ENCODE measurements at places on chromosomes 6 and 20.

DNA sequence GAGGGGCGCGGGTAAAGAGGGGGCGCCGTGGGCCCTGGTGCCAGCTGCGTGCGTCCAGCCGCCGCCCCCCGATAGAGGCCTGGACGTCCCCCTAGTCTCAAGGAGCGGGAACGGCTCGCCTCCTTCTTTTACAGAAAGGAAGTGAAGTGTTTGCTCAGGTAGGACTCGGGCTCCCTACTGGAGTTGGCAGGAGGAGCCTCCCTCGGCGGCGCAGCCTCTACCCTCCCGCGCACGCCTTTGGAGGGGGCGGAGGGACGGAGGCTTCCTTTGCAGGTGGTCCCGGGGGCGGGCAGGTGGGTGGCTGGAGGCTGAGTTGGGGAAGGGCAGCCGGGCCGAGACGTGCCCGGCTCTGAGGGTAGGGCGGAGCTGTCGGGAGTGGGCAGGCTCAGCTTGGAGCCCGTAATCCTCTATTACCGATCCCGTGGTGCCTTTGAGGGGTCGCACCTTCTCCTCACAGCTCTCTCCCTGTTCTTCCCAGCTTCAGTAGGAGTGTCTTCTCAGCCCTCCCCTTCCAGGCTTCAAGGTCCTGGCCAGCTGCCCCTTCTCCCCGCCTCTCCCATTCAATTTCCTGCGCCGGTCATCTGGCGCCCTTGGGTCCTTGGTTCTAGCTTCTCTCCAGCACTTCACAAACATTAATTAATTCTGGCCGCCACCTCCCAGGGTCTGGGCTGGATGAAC, 728 bp downstream of the ITPR3 start:
- DNase-seq, result no peak

- DNase-seq, result no peak
These were observed 109.5 kb upstream of the CLDN20 start for GRCh38 chr6:155154158-155154830.

GRCh38 chr6:144544266-144544830, 259.2 kb downstream of the UTRN start:
- no peak for DNase-seq

DNA sequence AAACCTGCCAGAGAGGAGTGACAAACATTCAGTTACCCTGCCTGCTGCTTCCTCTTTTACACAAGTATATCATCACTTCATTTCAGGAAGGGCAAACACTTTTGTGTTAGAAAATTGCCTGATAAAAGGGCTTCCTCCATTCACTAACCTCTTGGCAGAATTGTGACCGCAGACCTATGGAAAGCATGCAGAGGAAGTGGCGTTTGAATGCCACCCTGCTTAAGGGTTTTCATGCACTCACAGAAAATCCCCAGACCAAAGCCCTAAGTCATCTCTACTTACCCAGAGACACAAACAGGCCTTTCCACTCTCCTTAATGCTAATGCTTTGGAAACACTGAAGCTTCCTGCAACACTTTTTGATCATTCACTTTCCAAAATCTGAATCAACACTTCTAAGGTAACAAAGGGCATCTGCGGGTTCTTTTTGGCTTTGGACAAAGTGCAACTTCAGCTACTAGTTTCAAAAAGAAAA, 22.1 kb upstream of the RALGAPA2 start:
- DNase-seq, result no peak
